HS-27A (cell line): ENCODE measurements at places on chromosomes 5 and 9.

- DNase-seq, result no peak
Observed at GRCh38 chr5:78794693-78795215, 146.2 kb upstream of the LHFPL2 start.

GRCh38 chr5:82839881-82840280, 237.3 kb downstream of the TMEM167A start:
- DNase-seq, result no peak

DNA sequence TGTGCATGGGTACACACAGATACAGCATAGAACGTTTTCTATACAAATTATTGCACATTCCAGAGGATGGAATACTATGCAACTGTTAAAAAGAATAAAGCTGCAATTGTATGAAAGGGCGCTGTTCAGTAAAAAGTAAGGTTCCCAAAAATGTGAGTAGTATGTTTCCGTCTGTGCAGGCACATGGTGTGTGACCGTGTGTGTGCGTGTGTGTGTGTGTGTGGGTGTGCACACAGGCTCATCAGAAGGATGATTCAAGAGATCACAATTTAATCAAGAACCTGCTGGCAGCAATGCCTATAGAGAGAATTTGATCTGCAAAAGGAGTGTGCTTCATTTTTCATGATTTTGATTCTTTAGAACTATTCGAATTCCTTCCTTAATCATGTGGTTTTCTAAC, 76.3 kb downstream of the SEMA4D start:
- DNase-seq, result no peak

DNA sequence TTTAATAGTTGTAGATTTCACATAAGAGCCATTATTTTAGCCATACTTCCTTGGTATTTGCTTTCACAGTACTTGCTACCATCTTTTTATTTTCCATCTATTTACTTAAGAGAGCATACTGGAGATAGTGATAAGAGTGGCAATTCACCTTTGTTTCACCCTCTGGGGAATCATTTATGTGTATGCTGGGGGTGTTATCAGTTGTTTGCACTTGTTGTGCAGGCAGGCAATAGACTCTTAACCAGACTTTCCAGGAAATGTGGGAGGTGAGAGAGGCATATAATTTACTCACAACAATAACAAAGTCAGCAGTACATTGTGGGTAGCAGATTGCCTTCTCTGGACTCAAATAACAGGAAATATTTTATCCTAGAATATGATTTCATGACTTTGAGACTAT, 1018.3 kb downstream of the CDH12 start:
- no peak for DNase-seq

DNA sequence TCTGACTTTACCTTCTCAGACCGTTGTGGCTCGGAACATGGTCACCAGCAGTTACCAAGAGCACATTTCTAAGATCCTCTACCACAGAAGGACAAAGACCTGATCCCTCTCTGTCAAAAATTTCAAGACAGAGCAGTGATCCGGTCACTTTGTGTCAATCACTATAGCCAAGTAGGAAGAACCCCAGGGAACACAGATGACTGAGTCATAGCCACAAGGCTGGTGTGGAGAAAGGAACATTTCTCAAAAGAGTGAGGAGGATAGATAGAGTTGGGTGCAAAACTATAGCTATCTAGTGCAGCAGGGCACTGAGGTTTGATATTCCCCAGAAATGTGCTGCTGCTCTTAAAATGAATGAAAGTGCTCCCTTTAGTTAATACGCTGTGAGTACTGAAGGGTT, 130.7 kb upstream of the SMIM23 start:
- DNase-seq, result no peak

DNA sequence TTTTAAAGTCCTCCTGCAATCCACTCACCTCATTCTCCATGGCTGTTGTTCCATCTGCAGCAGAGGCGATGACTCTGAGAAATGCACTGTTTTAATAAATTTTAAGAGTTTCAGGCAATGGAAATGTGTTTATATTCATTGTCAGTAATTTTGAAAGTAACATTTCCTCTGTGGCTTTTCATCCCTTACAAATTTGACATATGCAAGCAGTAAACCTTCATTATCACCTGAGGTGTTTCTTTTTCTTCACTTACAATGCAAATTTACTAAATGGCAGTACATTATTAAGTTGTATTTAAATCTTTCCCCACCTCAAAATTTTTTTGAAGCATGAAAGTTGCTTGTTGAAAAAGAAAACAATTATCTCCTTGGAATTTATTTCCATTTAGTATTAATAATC, 136.9 kb downstream of the DIRAS2 start:
- no peak for DNase-seq

- no peak for DNase-seq
Observed at GRCh38 chr5:32439086-32439642, 5.4 kb downstream of the ZFR start.

DNA sequence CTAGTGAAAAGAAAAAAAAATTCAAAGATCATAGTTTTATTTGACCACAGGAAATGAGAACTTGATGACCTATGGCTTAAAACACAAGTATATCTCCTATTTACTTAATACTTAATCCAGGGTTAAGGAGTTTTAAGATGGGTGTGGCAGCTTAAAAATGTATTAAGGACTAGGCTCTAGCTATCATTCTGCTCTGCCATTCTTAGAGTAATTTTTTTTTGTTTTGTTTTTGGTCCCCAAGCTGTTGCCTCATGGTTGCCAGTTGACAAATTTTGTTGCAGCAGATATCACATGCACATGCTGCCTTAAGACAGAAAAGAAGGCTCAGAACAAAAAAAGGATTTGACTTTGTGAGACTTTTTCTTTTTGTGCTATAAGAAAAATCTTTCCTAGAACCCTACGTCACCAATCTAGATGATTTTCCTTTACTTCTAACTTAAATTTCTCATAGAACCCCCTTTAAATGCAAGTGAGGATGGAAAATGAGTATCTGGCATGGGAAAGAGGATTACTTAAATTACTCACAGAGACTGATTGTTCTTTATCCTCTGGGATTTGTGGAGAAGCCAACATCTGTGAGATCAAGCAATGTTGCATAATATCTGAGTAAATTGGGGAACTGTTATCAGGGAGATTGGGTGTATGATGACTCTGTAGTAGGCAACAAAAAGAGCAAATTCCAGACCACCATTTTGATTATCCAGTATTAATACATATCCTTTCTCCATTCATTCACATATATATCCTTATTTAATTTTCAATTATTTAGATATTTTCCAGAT, 364.7 kb upstream of the CD180 start:
- no peak for DNase-seq

GRCh38 chr9:21831841-21832509, 29.5 kb downstream of the MTAP start:
- DNase-seq, result no peak

DNA sequence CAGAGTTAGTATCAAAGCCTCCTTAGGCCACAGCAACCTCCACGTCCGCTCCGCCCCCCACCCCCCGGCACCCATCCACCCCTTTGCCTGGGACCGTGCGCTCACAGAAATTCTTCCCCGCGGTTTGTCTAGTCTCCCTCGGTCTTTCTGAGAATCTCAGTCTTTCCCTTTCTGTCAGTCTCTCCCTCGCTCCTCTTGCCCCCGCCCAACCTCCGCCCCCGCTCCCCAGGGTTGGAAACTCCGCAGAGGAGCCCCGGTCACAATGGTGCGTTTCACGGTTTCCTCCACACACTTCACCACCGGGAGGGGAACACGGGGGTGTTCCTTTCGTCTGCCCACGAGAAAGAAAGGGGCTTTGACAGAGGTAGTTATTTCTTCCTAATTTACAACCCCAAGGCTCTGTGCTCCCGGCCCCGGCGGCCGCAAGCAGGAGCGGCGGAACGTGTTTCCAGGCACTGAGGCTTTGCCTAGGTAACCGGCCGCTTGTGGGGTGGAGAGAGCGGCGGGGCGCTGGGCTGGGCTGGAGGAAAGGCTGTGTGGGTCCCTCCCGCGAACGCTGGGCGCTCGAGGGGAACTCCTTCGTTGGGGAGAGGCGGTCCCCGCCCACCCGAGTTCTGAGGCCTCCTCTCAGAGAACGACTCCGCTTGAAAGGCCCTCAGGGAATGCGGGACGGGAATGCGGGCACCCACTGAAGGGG, 2.1 kb downstream of the NR4A3 start:
- DNase-seq, result no peak

DNA sequence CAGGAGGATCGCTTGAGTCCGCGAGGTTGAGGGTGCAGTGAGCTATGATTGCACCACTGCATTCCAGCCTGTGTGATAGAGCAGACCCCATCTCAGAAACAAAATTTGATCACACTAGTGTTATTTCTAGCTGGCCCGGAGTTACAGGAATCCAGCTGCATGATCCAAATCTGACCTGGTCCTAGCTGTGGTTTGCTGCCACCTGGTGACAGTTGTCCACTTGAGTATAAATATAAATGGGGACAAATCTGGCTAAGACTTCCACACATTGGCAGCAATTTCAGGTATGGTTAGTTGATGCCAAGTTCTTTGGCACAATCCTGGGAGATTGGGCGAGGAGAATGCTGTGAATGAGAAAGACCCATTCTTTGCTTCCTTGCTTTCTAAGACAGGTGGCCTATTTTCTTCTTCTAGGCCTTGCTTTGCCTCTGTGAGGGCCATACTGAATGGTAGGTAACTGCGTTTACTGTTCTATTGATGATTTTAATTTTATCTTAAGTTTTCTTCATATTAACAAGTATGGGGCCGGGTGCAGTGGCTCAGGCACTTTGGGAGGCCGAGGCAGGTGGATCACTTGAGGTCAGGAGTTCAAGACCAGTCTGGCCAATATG, 35.4 kb downstream of the UBE2R2 start:
- peak; percentile 23 for DNase-seq
